ENCODE measurements at places on chromosomes 16 and 17. TPM values are rescaled to one million over a fixed set of nuclear protein-coding genes. Genes with fewer than 3 reads are reported as not detected.

FBXW10 gene
- not detected for polyA plus RNA-seq

- H3K27ac ChIP-seq, result peak overlapping the region; percentile 81
- DNase-seq, result peak; percentile 63
- H3K4me3 ChIP-seq, result peak overlapping the region; percentile 47
- H3K27me3 ChIP-seq, result no peaks in the 10 kb centered on the region
- H3K4me1 ChIP-seq, result peaks cover 22% of the 10 kb centered on the region
- H3K36me3 ChIP-seq, result peaks cover 8% of the 10 kb centered on the region
Measured at GRCh38 chr17:73191443-73192205, 1.2 kb upstream of the COG1 start.

- no peaks in the 10 kb centered on the region for H3K27me3 ChIP-seq
- peaks cover 31% of the 10 kb centered on the region for H3K4me1 ChIP-seq
- peak overlapping the region; percentile 83 for H3K4me3 ChIP-seq
- H3K27ac ChIP-seq, result peak overlapping the region; percentile 61
- peak; percentile 77 for DNase-seq
Measured at GRCh38 chr17:29567554-29568330, 759 bp upstream of the TP53I13 start.

UNC45B gene
- 0.13 TPM for polyA plus RNA-seq

BTBD17 gene
- not detected for polyA plus RNA-seq

DNA sequence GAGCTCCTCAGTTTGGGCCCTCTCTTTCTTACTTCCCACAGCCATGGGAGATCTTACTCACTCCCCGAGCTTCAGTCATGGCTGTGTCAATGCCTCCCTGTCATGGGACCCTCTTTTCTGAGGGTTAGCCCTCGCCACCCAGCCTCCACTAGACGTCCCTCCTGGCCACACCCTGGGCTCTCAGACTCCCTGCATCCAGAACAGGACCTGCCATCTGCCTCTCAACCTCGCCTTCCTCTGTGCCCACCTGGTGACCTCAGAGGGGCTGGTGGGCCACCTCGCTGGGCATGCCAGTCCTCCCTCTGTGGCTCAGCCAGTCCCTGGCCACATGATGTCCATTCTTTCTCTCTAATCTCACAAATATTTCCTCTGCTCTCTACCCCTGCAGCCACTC is 54.6 kb upstream of the MED9 start:
- no peak for DNase-seq
- no peak overlapping the region for H3K4me3 ChIP-seq
- H3K4me1 ChIP-seq, result peaks cover 1% of the 10 kb centered on the region
- no peaks in the 10 kb centered on the region for H3K27me3 ChIP-seq
- H3K27ac ChIP-seq, result no peak overlapping the region

EVPLL gene
- not detected for polyA plus RNA-seq

- no peak overlapping the region for H3K4me3 ChIP-seq
- peak; percentile 17 for DNase-seq
- no peaks in the 10 kb centered on the region for H3K36me3 ChIP-seq
- no peaks in the 10 kb centered on the region for H3K4me1 ChIP-seq
Measured at GRCh38 chr17:40963838-40964237, 2.9 kb downstream of the KRT39 start.

GRCh38 chr16:15482068-15482747 is 47.8 kb downstream of the BMERB1 start:
- no peaks in the 10 kb centered on the region for H3K36me3 ChIP-seq
- H3K4me1 ChIP-seq, result no peaks in the 10 kb centered on the region
- no peak for DNase-seq
- no peak overlapping the region for H3K27ac ChIP-seq
- no peaks in the 10 kb centered on the region for H3K27me3 ChIP-seq

RNF222 gene
- 0.08 TPM for polyA plus RNA-seq

PIRT gene
- not detected for polyA plus RNA-seq

- H3K4me1 ChIP-seq, result peaks cover 5% of the 10 kb centered on the region
- H3K36me3 ChIP-seq, result no peaks in the 10 kb centered on the region
- DNase-seq, result no peak
- H3K27me3 ChIP-seq, result no peaks in the 10 kb centered on the region
- no peak overlapping the region for H3K27ac ChIP-seq
Measured at GRCh38 chr16:79006765-79007164, 593.8 kb downstream of the MAF start.

AIPL1 gene
- polyA plus RNA-seq, result not detected

DNA sequence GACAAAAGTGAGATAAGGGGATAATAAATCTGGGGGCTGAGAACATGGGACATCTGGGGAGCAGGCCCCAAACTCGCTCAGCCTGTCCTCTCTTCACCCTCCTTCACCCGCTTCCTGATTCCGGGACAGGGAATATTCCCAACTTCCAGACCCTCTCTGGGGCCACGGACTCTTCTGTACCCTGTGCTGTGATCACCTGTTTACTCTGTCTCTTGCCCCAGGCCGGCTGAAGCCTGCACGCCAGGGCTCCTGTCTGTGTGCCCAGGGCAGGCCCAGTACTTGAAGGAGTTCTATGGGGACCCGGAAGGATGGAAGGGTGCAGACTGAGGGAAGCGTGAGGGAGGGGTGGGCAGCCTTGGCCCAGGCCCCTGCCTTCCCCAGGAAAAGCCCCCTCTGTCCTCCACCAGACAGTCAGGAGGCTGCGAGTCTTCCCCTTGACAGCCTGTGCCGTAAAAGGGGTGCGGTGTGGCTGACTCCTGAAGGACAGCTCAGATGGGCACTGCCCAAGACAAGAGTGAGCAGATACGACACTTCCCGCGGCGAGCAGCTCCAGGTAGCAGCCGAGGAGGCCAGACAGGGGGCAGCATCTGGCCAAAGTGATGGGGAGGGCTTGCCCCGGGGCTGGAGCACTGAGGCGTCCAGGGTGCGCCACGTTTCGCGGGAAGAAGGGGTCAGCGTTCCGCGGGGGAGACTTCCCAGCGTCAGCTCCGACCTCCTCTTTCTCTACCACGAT is 1.0 kb upstream of the CCNF start:
- peaks cover 20% of the 10 kb centered on the region for H3K4me1 ChIP-seq
- H3K27ac ChIP-seq, result peak overlapping the region; percentile 52
- DNase-seq, result no peak
- H3K4me3 ChIP-seq, result peak overlapping the region; percentile 76
- H3K27me3 ChIP-seq, result no peaks in the 10 kb centered on the region
- peaks cover 11% of the 10 kb centered on the region for H3K36me3 ChIP-seq

GRCh38 chr17:81230043-81230820 is 7.5 kb upstream of the CEP131 start:
- peaks cover 5% of the 10 kb centered on the region for H3K4me1 ChIP-seq
- no peak overlapping the region for H3K4me3 ChIP-seq
- no peaks in the 10 kb centered on the region for H3K27me3 ChIP-seq

GRCh38 chr17:48577946-48578615 is at the start of gene HOXB4:
TSS of gene HOXB4 (minus strand) at chr17:48578350. CDS start at chr17:48578319, 31 bp downstream.
- H3K27ac ChIP-seq, result peak within 1 kb of the TSS; percentile 54
- DNase-seq, result peak; percentile 80
- peaks cover 52% of the 10 kb centered on the region for H3K4me1 ChIP-seq
- peak within 1 kb of the TSS; percentile 64 for H3K4me3 ChIP-seq
- H3K36me3 ChIP-seq, result no peaks in the 10 kb centered on the region

- H3K27me3 ChIP-seq, result no peaks in the 10 kb centered on the region
- peaks cover 8% of the 10 kb centered on the region for H3K36me3 ChIP-seq
- DNase-seq, result no peak
- H3K4me3 ChIP-seq, result no peak overlapping the region
- peaks cover 18% of the 10 kb centered on the region for H3K4me1 ChIP-seq
Measured at GRCh38 chr16:11056090-11056992, 112.0 kb downstream of the CLEC16A start.

NETO2 gene
- polyA plus RNA-seq, result 5.0 TPM

GRCh38 chr16:80695020-80695419 is 109.4 kb downstream of the CDYL2 start:
- H3K27me3 ChIP-seq, result no peaks in the 10 kb centered on the region
- H3K36me3 ChIP-seq, result no peaks in the 10 kb centered on the region
- no peak overlapping the region for H3K4me3 ChIP-seq
- H3K27ac ChIP-seq, result no peak overlapping the region

GRCh38 chr17:39200070-39200879 is at the start of gene RPL19:
TSS of gene RPL19 (plus strand) at chr17:39200283. CDS start at chr17:39200345, 62 bp downstream.
- H3K36me3 ChIP-seq, result peaks cover 37% of the 10 kb centered on the region
- DNase-seq, result peak; percentile 88
- no peaks in the 10 kb centered on the region for H3K27me3 ChIP-seq
- peaks cover 57% of the 10 kb centered on the region for H3K4me1 ChIP-seq
- peak within 1 kb of the TSS; percentile 93 for H3K4me3 ChIP-seq
- H3K27ac ChIP-seq, result peak within 1 kb of the TSS; percentile 98

DNA sequence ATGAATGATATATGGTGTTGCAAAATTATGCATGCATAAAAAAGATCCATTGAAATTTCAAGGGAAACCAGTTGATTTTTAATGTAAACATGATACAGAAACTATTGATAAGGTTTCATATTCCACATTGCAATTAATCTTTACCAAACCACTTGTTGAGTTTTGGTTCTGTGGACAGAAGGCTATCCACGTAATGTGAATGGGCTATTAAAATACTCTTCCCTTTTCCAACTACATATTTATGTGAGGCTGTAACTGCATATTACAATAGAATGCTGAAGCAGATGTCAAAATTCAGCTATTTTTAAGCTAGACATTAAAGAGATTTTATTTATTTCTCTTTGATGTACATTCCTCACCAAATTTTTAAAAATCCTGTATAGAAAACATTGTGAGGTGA is 33.7 kb upstream of the VPS4A start:
- H3K36me3 ChIP-seq, result no peaks in the 10 kb centered on the region
- no peak overlapping the region for H3K4me3 ChIP-seq
- DNase-seq, result no peak
- no peaks in the 10 kb centered on the region for H3K27me3 ChIP-seq
